SJSA1 (cell line): ENCODE measurements at places on chromosomes 13 and 19. TPM values are rescaled to one million over a fixed set of nuclear protein-coding genes. Genes with fewer than 3 reads are reported as not detected.

- H3K36me3 ChIP-seq, result no peaks in the 10 kb centered on the region
- no peak for DNase-seq
- no peak overlapping the region for H3K4me3 ChIP-seq
- no peak overlapping the region for H3K27ac ChIP-seq
- no peaks in the 10 kb centered on the region for H3K27me3 ChIP-seq
Measured at GRCh38 chr19:54521022-54521859, 18.6 kb downstream of the LAIR2 start.

DNA sequence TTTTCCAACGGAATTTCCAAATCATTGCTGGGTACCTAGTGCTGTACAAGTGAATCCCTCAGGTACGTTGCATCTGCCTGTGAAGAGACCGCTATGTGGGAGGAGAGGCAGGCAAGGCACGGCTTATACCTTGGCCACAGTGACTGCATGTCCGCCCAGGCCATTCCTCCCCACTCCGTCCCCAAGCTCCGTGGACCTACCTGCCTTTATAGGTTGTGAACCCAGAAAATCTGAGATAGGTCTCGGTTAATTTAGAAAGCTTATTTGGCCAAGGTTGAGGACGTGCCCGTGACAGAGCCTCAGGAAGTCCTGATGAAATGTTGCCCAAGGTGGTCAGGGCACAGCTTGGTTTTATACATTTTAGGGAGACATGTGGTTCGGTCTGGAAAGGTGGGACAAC lies 218.5 kb upstream of the TSHZ3 start:
- no peak overlapping the region for H3K27ac ChIP-seq
- no peaks in the 10 kb centered on the region for H3K36me3 ChIP-seq
- DNase-seq, result no peak
- peaks cover 4% of the 10 kb centered on the region; the same call in 1 of the 2 replicates for H3K4me1 ChIP-seq

GRCh38 chr19:34359954-34360315 lies 5.1 kb upstream of the GPI start:
- DNase-seq, result no peak
- no peaks in the 10 kb centered on the region for H3K27me3 ChIP-seq
- H3K4me3 ChIP-seq, result peak overlapping the region; percentile 28
- peaks cover 17% of the 10 kb centered on the region for H3K4me1 ChIP-seq

- no peaks in the 10 kb centered on the region for H3K36me3 ChIP-seq
- H3K4me3 ChIP-seq, result no peak overlapping the region
- no peaks in the 10 kb centered on the region for H3K27me3 ChIP-seq
- H3K27ac ChIP-seq, result no peak overlapping the region
- no peaks in the 10 kb centered on the region for H3K4me1 ChIP-seq
Measured at GRCh38 chr13:36717966-36718545, 44.2 kb downstream of the SERTM1 start.

- peaks cover 14% of the 10 kb centered on the region for H3K27me3 ChIP-seq
- no peaks in the 10 kb centered on the region for H3K36me3 ChIP-seq
- no peak for DNase-seq
- no peaks in the 10 kb centered on the region for H3K4me1 ChIP-seq
Measured at GRCh38 chr19:42455621-42456081, 12.9 kb upstream of the CXCL17 start.

- no peaks in the 10 kb centered on the region for H3K36me3 ChIP-seq
- no peak overlapping the region for H3K27ac ChIP-seq
- no peaks in the 10 kb centered on the region for H3K4me1 ChIP-seq
Measured at GRCh38 chr13:81051873-81052272, 710.9 kb upstream of the SPRY2 start.

DNA sequence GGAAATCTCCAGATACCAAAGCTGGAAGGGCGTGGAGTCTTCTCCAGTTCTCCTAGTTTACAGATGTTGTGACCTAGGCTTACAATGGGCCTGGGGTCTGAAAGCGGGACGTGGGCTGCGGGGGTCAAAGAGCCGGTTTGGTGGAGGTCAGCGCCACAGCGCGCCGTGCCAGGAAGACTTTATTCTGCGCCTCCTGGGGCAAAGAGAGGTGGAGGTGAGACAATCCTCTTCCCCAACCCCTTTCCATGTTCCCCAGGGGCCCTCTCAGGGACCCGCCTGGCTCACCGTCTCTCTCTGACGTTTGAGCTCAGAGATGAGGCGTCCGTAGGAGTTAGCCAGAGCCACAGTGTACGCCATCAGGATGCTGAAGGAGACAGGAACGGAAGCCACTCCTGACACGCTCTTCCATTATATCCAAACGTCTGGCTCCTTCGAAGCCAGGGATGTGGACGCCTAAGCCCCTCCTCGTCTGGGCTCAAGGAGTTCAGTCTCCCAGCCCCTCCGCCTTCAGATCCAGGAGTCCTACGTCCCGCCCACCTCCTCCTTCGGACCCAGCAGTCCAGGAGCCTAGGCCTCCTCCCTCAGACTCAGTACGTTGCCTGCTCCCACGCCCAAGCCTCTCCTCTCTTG lies 776 bp upstream of the LENG1 start:
- no peak for DNase-seq
- H3K4me1 ChIP-seq, result peaks cover 17% of the 10 kb centered on the region
- H3K27ac ChIP-seq, result peak overlapping the region; percentile 68
- peak overlapping the region; percentile 63 for H3K4me3 ChIP-seq

DNA sequence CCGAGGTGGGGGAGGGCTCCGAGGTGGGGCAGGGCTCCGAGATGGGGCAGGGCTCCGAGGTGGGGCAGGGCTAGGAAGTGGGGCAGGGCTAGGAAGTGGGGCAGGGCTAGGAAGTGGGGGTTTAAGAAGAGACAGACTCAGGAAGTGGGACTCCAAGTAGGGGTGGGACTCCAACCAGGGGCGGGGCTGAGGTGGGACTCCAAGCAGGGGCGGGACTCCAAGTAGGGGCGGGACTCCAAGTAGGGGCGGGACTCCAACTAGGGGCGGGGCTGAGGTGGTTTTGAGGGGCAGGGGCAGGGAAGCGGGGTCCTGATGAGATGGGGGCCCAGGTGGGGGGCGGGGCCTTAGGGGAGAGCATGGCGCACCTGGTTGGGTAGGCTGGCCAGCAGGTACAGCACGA lies 13.6 kb downstream of the CFD start:
- peaks cover 62% of the 10 kb centered on the region for H3K36me3 ChIP-seq
- no peaks in the 10 kb centered on the region for H3K27me3 ChIP-seq
- H3K4me1 ChIP-seq, result peaks cover 25% of the 10 kb centered on the region
- H3K4me3 ChIP-seq, result no peak overlapping the region

DNA sequence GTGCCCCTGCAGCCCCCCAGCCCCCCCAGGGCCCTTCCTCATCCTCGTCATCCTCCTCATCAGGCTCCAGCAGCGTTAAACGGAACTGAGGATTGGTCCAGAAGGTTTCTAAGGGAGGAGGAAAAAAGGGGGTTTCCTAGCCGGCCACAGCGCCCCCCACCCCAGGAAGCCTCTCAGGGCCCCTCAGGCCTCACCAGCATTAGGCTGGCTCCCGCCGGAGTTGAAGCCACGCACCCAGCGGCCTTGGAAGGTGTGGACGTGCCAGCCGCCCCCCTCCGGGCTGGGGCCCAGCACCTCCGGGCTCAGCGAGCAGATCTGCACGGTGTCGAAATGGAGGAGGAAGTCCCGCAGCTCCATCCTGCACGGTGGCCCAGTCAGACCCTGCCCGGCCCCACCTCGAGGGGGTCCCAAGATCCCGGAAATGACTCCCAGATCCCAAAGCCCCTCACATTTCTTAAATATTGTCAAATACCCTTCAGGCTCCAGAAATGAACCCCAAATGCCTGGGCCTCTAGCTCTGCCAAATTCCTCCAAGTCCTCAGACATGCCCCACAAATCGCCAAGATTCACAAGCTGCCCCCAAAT lies 6.9 kb downstream of the CAPN12 start:
- no peak for DNase-seq
- H3K4me3 ChIP-seq, result no peak overlapping the region
- peaks cover 12% of the 10 kb centered on the region for H3K4me1 ChIP-seq

- no peaks in the 10 kb centered on the region for H3K27me3 ChIP-seq
- DNase-seq, result no peak
- no peaks in the 10 kb centered on the region for H3K36me3 ChIP-seq
- H3K27ac ChIP-seq, result no peak overlapping the region
- H3K4me1 ChIP-seq, result no peaks in the 10 kb centered on the region
- H3K4me3 ChIP-seq, result no peak overlapping the region
Measured at GRCh38 chr19:48674216-48674809, 1.5 kb upstream of the NTN5 start.

DNA sequence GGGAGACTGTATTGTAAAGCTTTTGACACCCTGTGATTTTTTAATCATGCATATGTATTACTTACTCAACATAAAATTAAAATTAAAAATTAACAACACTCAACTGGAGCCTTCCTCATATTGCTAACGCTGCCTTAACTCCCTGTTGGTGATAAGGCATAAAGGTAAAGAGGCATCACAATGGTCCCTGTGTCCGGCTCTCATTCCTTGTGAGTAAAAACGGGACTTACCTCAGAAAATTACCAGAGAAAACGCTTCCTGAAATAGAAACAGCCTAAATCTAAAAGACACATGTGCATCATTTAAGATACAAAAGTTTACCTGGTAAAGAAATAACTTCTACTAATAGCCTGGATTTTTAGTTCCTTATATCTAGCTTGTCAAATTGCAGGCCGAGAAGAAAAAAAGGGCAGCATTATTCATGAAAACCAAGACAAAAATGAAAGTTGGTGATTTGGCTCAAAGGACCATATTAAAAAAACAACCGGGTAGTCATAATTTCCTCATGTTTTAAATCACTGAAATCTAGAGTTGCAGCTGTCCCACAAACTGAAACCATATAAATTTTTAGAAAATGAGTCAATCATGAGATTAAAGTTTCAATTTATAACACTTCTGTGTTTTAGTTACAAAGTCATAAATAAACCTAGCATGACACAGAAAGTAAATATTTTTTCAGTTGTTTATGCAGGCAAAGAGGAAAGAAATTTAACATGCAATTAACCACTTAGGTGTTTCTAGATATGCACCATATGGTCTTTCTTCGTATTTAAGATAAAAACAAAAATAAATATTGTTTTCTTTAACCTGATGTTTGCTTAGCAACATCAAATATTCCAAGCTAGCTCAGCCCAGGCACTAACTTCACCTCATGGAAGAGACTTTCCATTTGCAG lies 94.7 kb downstream of the MIPEP start:
- H3K36me3 ChIP-seq, result no peaks in the 10 kb centered on the region
- DNase-seq, result no peak
- H3K4me1 ChIP-seq, result peaks cover 22% of the 10 kb centered on the region

- peaks cover 12% of the 10 kb centered on the region for H3K4me1 ChIP-seq
- DNase-seq, result no peak
- H3K36me3 ChIP-seq, result peaks cover 54% of the 10 kb centered on the region
- H3K27me3 ChIP-seq, result peaks cover 9% of the 10 kb centered on the region; the same call in 1 of the 2 replicates
Measured at GRCh38 chr19:49687566-49688316, 1.7 kb upstream of the ADM5 start.

- no peak for DNase-seq
- H3K4me1 ChIP-seq, result no peaks in the 10 kb centered on the region
- H3K36me3 ChIP-seq, result no peaks in the 10 kb centered on the region
- H3K4me3 ChIP-seq, result no peak overlapping the region
- no peak overlapping the region for H3K27ac ChIP-seq
Measured at GRCh38 chr13:73401769-73402168, 343.0 kb downstream of the KLF5 start.

DNA sequence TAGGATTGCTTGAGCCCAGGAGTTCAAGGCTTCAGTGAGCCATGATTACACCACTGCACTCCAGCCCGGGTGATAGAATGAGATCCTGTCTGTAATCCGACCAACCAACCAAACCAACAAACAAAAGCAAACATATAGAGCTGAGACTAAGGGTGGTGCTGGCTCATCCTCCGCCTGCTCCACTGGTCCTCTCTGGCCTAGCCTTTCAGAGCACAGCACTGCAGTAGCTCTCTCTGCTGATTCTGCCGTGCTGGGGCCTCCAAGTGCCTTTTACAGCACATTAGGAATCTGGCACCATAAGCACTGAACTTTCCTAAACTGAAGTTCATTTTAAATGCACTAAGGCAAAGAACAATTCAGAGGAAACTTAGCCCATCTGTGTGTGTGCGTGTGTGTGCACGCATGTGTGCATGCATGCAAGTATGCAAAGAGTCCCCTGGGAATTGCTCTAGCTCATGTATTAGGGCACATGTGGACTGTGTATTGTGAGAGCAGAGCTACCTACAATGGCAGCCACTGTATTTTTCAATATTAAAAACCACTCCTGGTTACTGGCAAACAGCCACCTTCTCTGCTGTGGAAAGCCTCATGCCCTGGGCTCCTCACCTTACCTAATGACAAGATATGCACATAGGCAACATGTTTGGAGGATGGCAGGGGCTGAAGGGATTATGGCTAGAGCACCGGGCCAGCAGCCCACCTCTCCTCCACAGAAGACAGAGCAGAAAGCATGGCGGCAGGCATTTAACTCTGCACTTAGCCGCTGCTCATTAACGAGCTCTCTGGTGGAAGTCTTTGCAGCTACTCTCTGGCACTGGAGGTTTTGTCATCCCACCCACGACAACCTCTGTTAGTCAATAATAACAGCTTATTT lies 223.1 kb upstream of the TSHZ3 start:
- H3K36me3 ChIP-seq, result no peaks in the 10 kb centered on the region
- H3K27ac ChIP-seq, result no peak overlapping the region
- H3K4me3 ChIP-seq, result no peak overlapping the region
- H3K27me3 ChIP-seq, result no peaks in the 10 kb centered on the region

UBL5 gene
- 472 and 541 TPM in 2 replicates for total RNA-seq

IL11 gene
- total RNA-seq, result 116 and 141 TPM in 2 replicates

FPR3 gene
- not detected in 2 replicates for total RNA-seq

CYP4F12 gene
- not detected in 2 replicates for total RNA-seq

PTGIR gene
- total RNA-seq, result not detected in 2 replicates

OR7C1 gene
- total RNA-seq, result not detected in 2 replicates

KLF5 gene
- 4.2 and 5.3 TPM in 2 replicates for total RNA-seq
